Spinal cord (tissue), 10 donors: ENCODE measurements at places on chromosomes 4 and X. TPM values are rescaled to one million over a fixed set of nuclear protein-coding genes. Genes with fewer than 3 reads are reported as not detected.

The LINC00632 gene
- total RNA-seq = 203 TPM

The KIT gene
- total RNA-seq = 38.6 TPM

The PDLIM3 gene
- 56.9 TPM for total RNA-seq

- no peaks in the 10 kb centered on the region for H3K27me3 ChIP-seq
- no peak for DNase-seq
- no peaks in the 10 kb centered on the region for H3K4me1 ChIP-seq
- H3K4me3 ChIP-seq = no peak overlapping the region
These were observed 87.9 kb upstream of the WDR1 start for GRCh38 chr4:10204401-10205058.

DNA sequence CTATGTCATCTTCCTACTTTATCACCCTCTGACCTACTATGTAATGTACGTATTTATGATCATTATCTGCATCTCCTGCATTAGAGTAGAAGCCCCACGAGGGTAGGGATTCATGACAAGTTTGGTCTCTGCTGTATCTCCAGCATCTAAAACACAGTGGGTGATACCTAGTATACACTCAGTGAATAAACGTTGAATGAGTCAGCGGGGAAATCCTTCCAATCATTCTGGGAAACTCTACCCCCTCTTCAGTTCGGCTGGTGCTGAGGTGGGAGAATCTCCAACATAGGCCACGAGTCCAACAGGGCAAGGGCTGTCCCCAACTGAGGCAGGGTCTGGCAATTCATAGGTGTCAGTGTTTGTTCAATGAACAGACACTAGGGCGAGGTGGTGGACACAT lies 74.4 kb upstream of the EFNB1 start:
- no peak overlapping the region for H3K27ac ChIP-seq
- no peaks in the 10 kb centered on the region for H3K27me3 ChIP-seq
- no peak for DNase-seq
- H3K4me3 ChIP-seq = no peak overlapping the region
- H3K4me1 ChIP-seq = no peaks in the 10 kb centered on the region
- H3K36me3 ChIP-seq = no peaks in the 10 kb centered on the region

GRCh38 chr4:172777729-172778431 lies 390.7 kb upstream of the GALNT7 start:
- H3K27ac ChIP-seq = no peak overlapping the region
- H3K4me3 ChIP-seq = no peak overlapping the region
- H3K4me1 ChIP-seq = no peaks in the 10 kb centered on the region
- DNase-seq = no peak
- no peaks in the 10 kb centered on the region for H3K36me3 ChIP-seq

GRCh38 chr4:168383510-168383909 lies 65.0 kb upstream of the DDX60 start:
- H3K27ac ChIP-seq = no peak overlapping the region
- no peaks in the 10 kb centered on the region for H3K4me1 ChIP-seq
- DNase-seq = no peak
